ENCODE measurements at places on chromosomes 5 and 9.

GRCh38 chr9:79524266-79524665, 47.5 kb upstream of the TLE4 start:
- DNase-seq, result no peak

DNA sequence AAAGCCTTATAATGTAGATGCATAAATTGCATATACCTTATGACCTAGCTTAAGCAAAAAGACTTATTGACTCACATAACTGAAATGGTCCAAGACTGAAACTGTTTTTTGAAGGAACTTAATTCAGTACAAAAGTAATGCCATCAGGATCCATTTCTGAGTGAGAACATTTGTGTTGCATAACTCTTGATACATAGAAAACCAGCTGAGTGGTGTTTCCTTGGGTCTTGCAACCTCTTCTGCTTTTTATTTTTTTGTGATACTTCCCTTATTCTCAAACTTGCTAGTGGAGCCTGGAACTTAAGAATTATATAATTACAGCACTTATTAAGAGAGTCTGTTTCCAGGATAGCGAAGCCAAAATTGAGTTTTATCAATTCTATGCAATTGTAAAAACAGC, 272.0 kb downstream of the MAN2A1 start:
- no peak for DNase-seq

GRCh38 chr5:65535529-65535987, 27.4 kb downstream of the CENPK start:
- DNase-seq, result no peak

DNA sequence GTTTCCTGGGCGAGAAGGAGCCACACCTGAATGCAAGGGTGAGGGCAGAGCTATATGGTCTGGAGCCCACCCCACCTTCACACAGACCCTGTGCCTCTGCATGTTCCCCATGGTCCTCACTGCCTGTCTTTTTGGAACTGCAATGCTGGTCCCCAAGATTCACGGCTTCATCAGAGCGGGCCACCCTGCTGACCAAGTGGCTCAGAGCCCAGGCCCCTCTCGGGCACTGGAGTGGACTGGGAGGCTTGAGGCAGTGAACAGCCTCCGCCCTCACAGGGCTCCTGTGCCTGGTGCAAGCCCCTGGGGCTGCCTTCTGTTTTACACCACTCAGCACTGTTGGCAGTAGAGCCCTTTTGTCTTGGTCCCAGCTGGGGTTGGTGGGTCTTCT, 143.2 kb downstream of the CACNA1B start:
- no peak for DNase-seq

DNA sequence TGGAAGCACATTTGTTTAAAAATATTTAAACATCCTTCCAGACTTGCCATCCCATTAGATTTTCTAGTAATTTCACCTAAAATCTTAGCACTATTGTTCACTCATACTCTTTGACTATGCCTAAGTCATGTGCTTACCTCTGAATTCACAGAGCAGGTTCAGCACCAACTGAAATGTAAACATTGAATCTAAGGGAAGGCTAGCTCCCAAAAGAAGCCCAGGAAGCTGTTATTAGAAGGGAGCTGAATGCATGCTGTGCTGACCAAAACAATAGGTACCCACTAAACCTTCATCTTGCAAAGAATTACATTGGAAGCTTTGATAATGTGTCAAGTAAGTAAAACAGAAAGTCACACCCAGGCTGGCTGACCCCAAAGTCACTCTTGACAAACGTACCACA, 571.3 kb downstream of the GABRG2 start:
- no peak for DNase-seq

GRCh38 chr5:73135429-73136054, 15.2 kb downstream of the TMEM171 start:
- DNase-seq, result no peak

DNA sequence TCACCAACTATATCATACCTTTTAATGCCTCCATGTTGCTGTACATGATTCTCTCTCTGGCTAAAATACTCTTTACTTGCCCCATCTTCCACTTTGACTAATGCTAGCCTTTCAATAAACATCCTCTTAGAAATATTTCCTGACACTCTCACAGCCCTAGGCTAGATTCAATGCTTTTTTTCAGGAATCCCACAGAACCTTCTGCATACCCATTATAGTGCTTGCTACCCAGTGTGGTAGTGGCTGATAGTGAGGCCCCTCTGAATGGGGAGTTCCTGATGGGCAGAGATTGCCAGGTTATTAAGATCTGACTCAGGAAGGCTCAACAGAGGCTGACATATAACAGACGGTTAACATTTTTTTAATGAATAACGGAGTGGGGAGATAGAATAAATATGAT, 11.6 kb downstream of the SSBP2 start:
- no peak for DNase-seq

GRCh38 chr5:52627740-52628139, 160.0 kb upstream of the ITGA1 start:
- no peak for DNase-seq

DNA sequence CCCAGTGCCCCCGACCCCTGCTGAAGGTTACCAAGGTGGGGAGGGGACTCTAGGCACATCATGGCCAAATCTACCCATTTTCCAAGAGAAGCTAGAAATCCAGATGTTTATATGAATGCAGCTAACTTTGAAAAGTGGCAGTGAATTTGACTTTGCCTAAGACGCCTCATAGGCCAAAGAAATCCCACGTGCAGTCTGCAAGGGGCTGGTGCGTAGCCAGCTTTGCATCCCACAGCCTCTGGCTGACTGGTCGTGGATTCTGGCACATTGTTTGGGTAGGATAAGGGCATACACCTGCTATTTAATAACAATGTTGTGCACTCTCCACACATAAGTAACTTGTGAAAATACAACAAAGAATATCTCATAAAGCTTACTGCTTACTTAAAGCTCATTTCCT, 3.5 kb upstream of the GADD45G start:
- no peak for DNase-seq

DNA sequence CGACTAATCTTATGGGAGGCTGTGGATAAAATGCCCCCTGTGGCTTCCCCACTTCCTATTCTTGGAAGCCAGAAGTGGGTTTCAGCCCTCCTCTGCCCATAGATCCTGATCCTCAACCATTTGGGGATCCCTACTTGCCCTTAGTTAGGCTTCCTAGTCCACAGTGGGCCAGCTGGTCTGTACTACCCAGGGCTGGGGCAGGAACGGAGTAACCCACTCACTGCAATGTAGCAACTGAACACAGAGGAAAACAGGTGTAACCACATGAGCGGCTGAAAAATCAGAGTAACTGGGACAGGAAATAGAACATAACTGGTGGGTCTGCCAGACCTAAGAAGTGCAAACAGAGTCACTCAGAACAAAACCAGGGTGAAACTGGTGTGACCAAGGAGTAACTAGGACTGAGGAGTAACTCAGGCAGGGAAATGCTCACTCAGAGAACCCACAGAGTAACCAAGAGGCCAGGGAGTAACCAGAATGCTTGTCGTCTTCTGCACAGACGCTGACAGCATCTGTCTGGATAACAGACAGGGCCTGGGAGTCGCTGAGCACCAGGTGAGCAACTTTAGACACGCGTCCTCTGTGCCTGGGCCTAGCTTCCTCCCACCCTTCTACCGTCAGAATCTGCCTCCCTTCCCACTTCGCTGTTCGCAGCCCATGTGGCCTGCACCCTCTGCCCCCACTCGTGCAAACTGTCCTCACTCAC, 1.0 kb downstream of the AQP3 start:
- DNase-seq, result no peak

- DNase-seq, result no peak
These were observed 16.4 kb upstream of the MATR3 start for GRCh38 chr5:139277171-139277570.

- no peak for DNase-seq
These were observed 161.0 kb upstream of the ZNF618 start for GRCh38 chr9:113715086-113715485.

DNA sequence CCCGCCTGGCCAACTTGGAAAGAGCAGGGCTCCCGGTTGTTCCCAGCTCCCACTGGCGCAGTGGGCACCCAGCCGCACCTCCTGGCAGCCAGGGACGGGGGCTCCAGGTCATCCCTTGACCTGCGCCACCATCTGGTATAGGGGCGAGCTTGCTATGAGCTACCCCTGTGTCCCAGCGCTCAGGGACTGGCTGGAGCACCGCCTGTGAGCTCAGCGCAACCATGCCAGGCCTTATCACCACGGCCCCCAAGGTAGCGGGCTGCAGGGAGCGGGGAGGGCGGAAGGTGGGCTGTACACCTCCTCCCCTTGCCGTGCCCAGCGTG, 15.4 kb upstream of the RASA1 start:
- no peak for DNase-seq

DNA sequence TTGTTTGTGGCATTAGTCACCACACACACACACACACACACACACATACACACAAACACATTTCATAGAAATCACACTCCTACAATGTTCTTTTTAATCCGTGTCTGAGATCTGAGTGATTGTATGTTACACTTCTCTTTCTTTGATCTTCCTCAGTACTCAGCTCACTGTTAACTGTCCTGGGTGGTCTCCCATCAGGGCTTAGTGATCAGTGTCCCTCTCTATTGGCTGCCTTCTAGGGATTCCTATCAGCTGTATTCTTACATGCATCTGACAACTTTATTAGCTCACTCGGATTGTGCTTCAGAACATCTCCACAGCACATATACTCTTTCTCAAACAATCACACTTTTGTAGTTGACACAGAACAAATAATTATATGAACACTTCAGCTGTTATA, 170.2 kb upstream of the POU5F2 start:
- no peak for DNase-seq

- no peak for DNase-seq
These were observed 2.9 kb upstream of the LCP2 start for GRCh38 chr5:170300361-170301013.

GRCh38 chr5:157983906-157984551, 125.1 kb upstream of the CLINT1 start:
- DNase-seq, result no peak

GRCh38 chr5:111143910-111144309, 51.8 kb downstream of the WDR36 start:
- DNase-seq, result no peak

- no peak for DNase-seq
These were observed 122.8 kb upstream of the SLIT3 start for GRCh38 chr5:169423580-169424278.

DNA sequence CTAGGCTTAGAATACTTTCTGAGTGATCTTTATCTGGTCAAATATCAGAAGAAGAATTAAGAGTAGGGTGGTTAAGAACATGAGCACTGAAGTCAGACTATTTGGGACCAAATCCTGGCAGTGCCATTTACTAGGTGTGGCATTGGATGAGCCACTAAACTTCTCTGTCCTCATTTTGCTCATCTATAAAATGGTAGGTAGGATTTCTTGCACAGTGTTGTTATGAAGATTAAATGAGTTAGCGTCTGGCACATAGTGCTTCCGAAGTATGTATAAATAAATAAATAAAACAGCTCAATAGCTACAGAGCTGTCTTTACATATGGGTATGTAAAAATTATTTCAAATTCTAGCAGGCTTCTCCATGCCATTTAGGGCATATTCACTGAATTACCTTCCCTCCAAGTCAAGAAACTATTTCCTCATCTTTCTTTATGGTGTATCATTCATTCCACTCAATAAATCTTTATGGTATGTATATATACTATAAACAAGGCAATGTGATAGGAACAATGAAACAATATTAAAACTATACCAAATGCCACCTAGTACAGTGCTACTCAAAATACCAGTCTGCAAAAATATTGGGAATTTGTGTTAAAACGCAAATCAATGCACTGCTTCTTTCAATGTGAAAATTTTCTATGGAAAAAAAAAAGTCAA, 9.8 kb upstream of the PGGT1B start:
- no peak for DNase-seq

GRCh38 chr5:169431386-169431785, 130.4 kb upstream of the SLIT3 start:
- no peak for DNase-seq

- DNase-seq, result no peak
These were observed 8.6 kb downstream of the PCA3 start for GRCh38 chr9:76772686-76773445.

- no peak for DNase-seq
These were observed 180.4 kb downstream of the SEMA5A start for GRCh38 chr5:9365512-9365911.

- DNase-seq, result no peak
These were observed 99.8 kb downstream of the STRBP start for GRCh38 chr9:123168586-123168985.

- no peak for DNase-seq
These were observed 52.3 kb downstream of the RGS3 start for GRCh38 chr9:113515862-113516261.

DNA sequence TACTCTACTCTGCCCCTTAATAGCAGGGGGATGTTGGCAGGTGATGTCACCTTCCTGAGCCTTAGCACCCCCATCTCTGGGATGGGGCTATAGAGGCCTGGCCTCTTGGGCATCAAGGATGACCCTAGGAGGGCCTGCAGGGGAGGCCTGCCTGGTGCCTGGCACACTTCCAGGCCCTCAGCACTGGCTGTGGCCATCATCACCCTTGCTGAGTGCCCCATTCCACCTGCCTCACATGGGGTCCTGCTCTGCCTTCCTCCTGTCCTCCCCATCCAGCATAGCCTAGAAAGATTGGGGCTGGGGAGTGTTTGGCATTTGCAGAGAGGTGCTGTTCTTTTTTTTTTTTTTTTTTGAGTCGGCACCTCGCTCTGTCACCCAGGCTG, 17.7 kb upstream of the PHYHD1 start:
- no peak for DNase-seq

DNA sequence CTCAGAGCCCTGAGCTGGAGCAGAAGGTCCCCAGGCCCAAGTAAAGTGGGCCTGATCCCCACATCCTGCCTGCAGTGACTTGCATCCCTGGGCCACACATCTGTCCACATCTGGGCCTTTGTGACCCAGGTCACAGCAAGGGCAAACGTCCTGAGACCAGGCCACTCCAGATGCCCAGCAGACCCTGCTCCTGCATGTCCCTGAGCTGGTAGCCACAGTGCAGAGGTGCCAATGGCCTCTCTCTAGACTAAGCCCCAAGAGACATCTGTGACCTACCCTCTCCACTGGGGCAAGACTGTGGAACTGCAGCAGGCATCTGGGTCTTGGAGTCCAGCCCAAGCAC, 2.5 kb downstream of the FLT4 start:
- no peak for DNase-seq

DNA sequence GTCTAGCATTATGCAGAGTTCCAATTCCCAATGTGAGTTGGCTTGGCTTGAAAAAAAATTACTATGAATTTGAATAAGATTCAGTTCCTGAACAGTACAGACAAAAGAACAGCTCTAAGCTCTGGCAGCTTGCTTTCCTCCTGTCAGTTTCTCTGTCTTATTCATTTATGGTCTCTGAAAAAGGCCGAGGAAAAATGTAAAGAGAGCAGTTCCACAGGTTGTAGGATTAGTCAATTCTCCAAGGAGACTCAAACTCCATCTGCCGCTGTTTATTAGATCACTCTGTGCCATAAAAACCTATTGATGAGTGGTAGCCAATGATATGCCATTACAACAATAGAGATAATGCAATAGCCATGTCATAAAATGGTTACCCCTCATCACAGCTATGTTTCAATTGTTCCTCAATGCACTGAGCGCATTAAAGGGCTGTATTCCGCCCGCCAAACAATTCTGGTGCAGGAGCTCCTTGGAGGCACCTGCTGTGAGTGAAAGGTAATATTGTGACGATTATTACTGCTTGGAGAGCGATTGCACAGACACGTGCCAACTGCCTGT, 188.2 kb downstream of the ARRDC3 start:
- no peak for DNase-seq

All from stimulated activated effector memory CD8-positive, alpha-beta T cell treated with anti-CD3 and anti-CD28 coated beads, Interleukin-12 subunit alpha, Interleukin-12 subunit beta, amount 100 ng/mL, for 72 hours (primary cell).